Mesendoderm (in vitro differentiated cells): ENCODE measurements at places on chromosomes 6 and 20.

DNA sequence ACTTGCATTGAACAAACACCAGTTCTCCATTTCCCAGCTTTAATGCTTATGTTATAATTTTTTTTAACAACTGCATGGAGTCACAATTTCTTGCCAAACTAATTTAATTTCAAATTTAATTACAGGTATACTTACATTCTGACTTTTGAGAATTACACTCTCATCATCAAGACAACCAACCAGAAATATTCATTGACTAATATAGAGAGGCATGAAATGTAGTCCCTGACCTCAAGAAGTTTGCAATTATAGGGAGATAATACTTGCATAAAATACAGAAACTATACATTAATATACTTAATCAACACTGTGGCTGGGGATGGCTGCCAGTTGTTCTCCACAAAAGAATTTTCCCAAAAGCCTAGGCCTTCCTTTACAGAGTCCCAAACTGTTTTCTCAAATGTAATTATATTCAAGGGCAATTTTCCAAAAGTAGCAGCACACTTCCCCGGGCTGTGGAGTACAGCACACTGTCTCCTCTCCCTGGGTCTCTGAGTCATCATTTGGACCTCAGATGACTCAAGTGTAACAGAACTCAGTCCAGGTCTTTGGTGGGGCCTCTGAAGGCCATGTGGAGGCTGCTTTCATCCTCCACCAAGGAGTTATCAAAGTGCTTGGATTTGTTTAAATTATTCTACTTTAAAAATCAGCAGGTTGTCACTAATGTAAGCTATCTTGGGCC is 114.1 kb downstream of the KIF16B start:
- peak; percentile 10 for DNase-seq

DNA sequence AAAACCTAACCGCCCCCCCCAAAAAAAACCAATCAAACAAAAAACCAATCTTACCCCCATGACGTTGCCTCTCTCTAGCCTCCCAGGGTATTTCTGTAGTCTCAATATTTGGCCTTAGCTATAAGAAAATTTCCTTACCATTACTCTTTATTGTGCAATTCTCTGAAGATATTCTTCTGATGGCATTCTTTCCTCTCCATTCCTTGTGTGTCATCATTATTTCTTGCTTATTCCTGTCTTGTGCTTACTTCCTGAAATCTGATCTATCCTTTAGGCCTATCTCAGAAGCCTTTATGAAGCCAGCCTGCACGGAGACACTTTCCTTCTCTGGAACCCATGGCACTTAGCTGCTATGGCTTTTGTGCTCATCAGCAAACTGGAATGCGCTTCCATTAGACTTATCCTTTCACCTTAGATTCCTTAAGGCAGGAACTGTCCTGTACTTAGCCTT is 65.9 kb upstream of the DDR1 start:
- no peak for DNase-seq

DNA sequence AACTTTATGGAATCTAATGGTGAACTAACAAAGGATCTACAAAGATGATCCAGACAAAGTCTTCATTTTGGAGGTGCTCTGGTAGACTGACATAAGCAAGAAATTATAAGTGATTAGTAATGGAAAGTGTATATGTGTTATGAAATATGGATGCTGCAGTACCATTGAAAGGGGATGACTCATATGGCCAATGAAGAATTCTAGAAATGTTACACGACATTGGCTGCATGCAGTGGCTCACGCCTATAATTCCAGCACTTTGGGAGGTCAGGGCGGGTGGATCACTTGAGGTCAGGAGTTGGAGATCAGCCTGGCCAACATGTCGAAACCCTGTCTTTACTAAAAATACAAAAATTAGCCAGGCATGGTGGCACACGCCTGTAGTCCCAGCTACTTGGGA is 23.5 kb downstream of the CFAP206 start:
- DNase-seq: no peak

GRCh38 chr20:62227591-62227976 is 7.5 kb upstream of the HRH3 start:
- no peak for DNase-seq

DNA sequence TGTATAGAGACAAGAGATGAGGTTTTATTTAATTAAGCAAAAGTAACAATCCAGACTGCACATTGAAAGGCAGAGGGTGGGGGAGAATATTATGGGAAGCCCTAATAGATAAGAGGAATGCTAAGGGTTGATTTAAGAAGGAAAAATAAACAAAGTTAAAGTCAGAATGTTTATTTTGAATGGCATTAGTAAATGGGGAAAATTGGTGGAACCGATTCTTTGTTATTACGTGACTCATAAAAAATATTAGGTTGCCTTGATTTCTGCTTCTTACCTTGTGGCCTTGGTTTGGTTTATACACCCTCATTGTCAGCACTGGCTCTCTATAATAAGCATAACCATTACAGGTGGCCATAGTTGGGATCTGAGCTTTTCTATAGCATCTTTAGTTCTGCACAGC is 674.8 kb upstream of the CITED2 start:
- no peak for DNase-seq

DNA sequence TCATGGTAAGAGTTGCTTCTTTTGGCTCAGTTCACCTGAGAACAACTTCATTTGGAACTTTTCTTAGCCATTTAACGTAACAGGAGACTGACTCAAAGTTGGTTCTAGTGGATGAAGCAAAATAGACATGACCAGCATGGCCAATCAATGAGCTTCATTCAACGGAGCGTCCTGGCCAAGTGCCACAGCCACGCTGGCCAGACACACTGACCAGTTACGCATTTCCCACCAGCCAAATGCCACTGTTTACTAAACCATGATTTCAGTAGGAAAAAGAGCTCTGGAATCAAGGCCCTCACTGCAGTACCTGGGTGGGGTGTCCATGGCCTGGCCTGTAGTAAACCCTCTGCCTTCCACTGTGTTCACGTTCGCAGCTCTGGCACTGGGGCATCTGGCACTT is 80.4 kb downstream of the POPDC3 start:
- no peak for DNase-seq

GRCh38 chr20:50992336-50992732 is 30.6 kb downstream of the KCNG1 start:
- DNase-seq: peak; percentile 81

DNA sequence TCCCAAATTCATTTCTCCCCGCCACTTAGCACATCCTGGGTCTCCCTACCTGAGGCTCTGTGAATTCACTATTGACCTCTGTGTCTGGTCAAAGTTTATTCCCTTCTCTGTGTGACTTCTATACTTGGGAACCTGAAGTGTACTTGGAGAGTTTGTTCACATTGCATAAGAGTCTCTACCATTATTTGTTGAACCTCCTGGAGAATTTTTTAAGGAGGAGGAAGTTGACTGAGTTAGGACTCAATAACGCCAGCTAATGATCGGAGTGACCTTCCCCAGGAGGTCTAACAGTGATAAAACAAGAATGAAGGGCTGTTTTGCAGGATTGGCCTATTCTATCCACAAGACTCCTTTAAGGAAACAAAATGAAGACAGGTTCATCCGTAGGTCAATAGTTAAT is 23.6 kb downstream of the STMND1 start:
- peak; percentile 6 for DNase-seq

DNA sequence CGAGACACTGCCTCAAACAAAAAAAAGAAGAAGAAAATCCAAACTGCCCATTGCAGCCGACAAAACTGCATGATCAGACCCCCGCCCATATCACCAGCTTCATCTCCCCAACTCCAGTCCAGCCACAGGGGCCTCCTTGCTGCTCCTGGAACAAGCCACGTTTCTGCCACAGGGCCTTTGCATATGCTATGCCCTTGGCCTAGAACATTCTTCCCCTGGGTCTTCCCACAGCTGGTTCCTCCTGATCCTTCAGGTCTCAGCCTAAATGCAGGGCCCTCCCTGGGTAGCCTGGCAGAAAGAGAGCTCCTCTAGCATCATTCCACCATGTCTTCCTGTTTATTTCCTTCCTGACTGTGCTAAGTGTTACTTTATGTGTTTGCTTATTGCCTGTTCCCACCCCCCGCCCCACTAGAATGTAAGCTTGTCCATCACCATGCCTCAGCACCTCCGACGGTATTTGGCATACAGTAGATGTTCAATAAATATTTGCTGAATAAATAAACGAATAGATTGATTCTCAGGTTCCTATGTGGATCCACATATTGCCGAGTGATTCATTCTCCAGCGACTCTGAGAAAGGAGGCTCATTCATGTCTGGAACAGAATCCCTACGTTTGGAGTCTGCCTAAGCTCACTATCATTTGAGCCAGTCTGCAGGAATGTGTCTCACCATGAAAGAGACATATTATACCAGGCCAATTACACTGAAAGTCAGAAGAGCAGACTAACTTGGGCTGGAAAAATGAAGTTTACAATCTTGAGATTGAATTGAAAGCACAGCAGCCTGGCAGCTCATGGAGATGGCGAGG is 56.1 kb downstream of the NFATC2 start:
- no peak for DNase-seq

DNA sequence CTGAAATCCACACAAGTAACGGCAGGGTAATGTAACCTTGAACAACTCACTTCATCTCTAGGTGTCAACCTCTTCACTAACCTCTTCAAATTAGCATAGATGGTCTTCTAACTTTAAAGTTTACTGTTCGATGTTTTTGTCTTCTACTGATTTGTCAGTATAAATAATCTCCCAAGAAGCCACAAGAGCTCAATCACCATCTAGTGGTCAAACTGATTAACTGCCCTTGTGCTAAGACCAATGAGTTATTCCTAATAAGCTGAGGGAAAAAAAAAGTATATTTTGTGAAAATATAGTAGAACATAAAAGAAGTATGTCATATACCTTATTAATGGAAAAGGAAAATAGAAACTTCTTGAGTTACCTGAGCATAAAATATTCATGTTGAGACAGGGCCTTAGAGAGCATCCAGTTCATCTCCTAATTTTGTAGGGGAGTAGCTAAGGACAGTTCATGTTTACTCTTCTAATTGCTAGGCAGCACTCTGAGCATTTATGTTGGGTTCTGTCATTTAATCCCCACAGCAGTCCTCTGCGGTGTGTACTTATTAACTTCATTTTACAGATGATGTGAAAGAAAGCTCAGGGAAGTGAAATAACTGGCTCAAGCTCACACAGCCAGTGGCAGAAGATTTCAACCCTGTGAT is 317.1 kb downstream of the ESR1 start:
- peak; percentile 67 for DNase-seq

- peak; percentile 73 for DNase-seq
These were observed 35.9 kb downstream of the PLCG1 start for GRCh38 chr20:41173161-41173721.

DNA sequence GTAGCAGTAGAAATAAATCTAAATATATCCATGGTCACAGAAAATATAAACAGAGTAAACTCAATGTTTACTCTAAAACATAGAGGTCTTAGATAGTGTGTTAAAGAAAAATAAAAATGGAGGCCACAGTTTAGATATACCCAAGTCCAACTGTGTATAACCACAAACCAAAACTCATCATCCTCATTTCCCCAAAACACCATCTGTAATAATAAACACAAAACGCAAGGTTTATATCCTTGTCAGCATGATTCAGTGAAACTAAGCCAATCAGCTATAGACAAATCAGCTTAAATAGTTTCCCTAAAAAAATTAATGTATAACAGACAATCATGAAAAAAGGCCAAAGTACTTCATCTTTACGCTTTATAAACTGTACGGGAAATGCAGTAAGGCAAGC is 2.7 kb upstream of the HACE1 start:
- no peak for DNase-seq

DNA sequence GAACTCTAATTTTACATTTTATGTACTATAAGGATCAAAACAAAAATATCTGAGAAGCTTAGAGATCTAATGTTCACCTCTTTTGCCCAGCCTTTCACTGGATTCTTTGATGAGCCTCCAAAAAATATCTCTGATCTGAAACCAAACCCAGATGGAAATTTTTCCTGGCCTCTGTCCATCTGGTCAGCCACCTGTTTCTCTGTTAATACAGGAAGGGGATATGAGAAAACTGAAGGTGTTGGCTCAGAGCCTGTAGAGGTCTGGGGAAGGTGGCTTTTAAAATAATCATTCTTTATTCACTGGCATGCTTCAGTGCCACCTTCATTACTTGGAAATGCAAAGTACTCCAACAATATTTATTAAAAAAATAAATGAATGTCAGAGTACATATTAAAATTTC is 8.5 kb upstream of the MCM3 start:
- DNase-seq: no peak

- no peak for DNase-seq
These were observed 56.1 kb upstream of the APCDD1L start for GRCh38 chr20:58571356-58571692.

- no peak for DNase-seq
These were observed 86.6 kb downstream of the ZFAND3 start for GRCh38 chr6:37906121-37906520.

GRCh38 chr6:77463861-77464494 is 687 bp upstream of the HTR1B start:
- DNase-seq: peak; percentile 90

DNA sequence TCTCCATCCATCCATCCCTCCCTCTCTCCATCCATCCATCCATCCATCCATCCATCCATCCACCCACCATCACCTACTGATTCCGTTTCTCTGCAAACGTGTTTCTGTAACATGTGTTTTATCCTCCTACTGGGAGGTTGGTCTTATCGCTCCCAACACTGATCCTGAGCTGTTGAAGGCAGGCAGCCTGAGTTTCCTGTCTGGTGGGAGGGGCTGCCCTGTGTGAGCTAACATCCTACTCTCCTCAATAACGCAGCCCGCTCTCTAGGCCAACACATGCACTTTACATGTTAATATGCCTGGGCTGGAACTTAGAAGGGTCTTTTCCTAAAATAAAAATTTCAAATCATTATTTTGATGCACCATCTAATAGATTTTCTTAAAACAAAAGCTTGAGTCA is 126.5 kb downstream of the WDR27 start:
- no peak for DNase-seq

GRCh38 chr6:12449447-12449846 is 159.3 kb downstream of the EDN1 start:
- DNase-seq: no peak

GRCh38 chr20:64247970-64248841 is 7.3 kb upstream of the PCMTD2 start:
- no peak for DNase-seq

DNA sequence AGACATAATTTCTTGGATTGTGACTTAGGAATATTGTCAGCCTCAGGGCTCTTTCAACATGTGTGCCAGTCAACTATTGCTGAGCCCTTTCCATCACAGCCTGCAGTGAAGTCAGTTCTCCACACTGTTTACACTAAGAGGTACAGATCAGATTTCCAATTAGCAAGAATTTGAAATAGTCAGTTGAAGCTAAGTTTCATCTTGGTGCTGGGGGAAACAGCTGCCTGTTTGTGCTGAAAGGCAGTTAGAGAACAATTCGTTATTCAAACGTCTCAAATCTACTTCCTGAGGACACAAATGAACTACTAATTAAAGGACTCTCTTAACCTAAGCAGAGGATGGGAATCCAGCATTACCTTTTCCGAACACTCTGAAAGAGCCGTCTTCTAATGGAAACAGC is 25.9 kb downstream of the ADGRF1 start:
- peak; percentile 25 for DNase-seq

GRCh38 chr6:170444811-170445211 is 108.3 kb downstream of the PSMB1 start:
- no peak for DNase-seq
